Memory B cell (primary cell): ENCODE measurements at places on chromosomes 16 and 17.

GRCh38 chr17:2120586-2121335 lies 65.9 kb downstream of the HIC1 start:
- no peak overlapping the region for H3K27ac ChIP-seq
- DNase-seq, result no peak
- peaks cover 16% of the 10 kb centered on the region for H3K4me1 ChIP-seq
- no peak overlapping the region for H3K4me3 ChIP-seq
- H3K36me3 ChIP-seq, result peaks cover 11% of the 10 kb centered on the region
- no peaks in the 10 kb centered on the region for H3K27me3 ChIP-seq

- peak overlapping the region; percentile 98 for H3K4me3 ChIP-seq
- no peak for DNase-seq
- peaks cover 4% of the 10 kb centered on the region for H3K36me3 ChIP-seq
- H3K27ac ChIP-seq, result peak overlapping the region; percentile 91
These were observed 3.8 kb downstream of the RNF213 start for GRCh38 chr17:80264205-80265075.

DNA sequence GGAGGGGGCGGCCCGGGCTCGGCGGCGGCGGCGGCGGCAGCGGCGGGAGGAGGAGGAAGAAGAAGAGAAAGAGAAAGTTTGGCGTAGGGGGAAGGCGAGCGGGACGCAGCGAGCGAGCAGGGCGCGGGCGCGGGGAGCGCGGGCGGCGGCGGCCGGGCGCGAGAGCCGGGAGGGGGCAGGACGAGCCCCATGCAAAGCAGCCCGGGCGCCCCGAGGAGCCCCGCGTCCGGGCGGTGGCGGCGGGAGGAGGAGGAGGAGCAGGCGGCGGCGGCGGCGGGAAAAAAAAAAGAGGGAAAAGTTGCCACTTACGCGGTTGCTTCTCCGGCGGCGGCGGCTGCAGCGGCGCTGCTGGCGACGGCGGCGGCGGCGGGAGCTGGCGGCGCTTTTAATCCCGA lies 10.3 kb upstream of the ZFHX3 start:
- DNase-seq, result no peak
- no peak overlapping the region for H3K27ac ChIP-seq
- H3K36me3 ChIP-seq, result peaks cover 2% of the 10 kb centered on the region
- H3K27me3 ChIP-seq, result peaks cover 15% of the 10 kb centered on the region

DNA sequence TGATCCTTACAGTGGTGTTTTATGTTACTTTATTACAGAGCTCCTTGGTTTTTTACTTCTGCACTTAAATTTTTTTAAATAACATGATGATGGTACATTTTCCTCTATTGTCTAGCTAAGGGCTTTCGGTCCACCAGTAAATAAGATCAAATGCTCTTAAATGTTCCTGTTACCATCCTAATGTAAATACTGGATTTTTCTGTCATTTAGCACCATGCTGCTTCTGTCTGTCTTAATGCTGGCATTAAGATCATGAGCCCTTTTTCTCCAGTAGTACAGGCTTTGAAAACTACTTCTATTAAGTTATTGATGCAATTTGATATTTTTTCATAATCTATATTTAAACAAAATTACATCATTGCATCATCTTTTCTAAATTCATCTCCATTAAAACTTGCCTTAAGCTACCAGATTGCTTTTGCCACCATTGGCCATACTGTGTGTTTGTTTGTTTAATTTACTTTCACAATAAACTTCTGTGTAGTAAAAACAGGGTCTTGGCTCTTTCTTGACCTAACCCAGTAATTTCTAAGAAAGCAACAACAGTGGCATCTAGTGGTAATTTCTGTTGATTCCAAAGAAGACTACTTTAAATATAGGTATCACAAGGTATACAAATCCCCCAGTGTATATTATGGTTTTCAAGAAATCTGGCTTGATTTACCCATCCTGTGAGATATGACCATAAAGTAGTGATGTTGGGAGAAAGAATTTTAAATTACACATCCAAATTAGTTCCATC lies 9.0 kb upstream of the PHAF1 start:
- H3K36me3 ChIP-seq, result no peaks in the 10 kb centered on the region
- no peak for DNase-seq
- peaks cover 14% of the 10 kb centered on the region for H3K4me1 ChIP-seq

DNA sequence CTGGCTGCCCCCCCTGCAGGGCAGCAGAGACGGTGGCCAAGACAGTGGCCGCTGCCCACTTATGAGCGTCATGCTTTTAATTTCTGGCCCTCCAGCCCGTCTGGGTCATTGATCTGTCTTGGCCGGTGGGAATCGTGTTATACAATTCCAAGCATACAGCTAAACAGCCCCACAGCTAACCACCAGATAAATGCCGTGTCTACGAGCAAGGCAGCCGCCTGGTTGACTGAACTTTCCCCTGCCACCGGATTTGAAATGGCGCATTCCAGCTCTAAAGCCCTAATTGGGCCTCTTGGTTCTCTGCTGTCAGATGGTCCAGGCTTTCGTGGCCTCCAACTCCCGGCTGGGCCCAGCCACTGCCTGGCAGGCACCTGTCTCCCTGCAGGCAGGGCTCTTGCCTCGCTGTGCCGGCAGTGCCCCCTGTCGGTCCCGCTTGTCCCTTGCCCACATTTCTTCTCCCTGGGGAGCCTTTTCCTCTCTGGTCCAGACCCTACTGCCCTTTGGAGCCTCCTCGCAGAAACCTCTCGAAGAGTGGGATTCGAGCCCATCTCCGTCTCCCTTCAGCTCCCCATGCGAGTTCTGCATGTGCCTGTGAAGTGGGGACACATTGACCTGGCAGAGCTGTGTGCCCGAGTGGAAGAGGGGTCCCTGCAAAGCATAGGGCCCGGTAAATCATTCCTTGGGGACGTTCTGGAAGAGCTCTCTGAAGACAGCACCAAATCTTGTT lies 1.8 kb upstream of the RBFOX3 start:
- H3K36me3 ChIP-seq, result no peaks in the 10 kb centered on the region
- H3K27ac ChIP-seq, result no peak overlapping the region
- H3K27me3 ChIP-seq, result peaks cover 19% of the 10 kb centered on the region
- no peak for DNase-seq

GRCh38 chr16:3092501-3092941 lies 6.6 kb downstream of the ZSCAN10 start:
- no peaks in the 10 kb centered on the region for H3K36me3 ChIP-seq
- H3K4me1 ChIP-seq, result peaks cover 9% of the 10 kb centered on the region
- H3K27me3 ChIP-seq, result peaks cover 6% of the 10 kb centered on the region
- no peak overlapping the region for H3K4me3 ChIP-seq
- H3K27ac ChIP-seq, result no peak overlapping the region

DNA sequence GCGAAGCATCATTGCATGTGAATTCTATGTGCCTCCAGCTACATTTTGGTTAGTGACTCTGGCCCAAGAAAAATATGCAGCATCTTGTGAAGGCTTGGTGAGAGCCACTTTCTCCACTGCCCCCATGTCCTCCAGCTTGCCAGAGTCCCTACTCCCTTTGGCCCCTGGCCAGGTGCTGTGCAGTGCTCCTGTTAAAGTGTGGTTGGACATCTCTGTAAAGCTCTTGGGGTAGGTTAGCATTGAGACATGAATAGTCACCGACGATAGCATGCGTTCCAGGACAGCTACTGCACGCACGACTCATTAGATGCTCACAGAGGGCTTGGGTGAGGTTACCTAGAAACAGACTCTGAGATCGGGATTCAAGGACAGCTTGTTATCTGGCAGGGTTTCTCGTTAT lies 48.6 kb downstream of the FOXL1 start:
- no peak overlapping the region for H3K4me3 ChIP-seq
- H3K27me3 ChIP-seq, result peaks cover 16% of the 10 kb centered on the region
- no peaks in the 10 kb centered on the region for H3K4me1 ChIP-seq
- H3K36me3 ChIP-seq, result no peaks in the 10 kb centered on the region
- no peak overlapping the region for H3K27ac ChIP-seq

DNA sequence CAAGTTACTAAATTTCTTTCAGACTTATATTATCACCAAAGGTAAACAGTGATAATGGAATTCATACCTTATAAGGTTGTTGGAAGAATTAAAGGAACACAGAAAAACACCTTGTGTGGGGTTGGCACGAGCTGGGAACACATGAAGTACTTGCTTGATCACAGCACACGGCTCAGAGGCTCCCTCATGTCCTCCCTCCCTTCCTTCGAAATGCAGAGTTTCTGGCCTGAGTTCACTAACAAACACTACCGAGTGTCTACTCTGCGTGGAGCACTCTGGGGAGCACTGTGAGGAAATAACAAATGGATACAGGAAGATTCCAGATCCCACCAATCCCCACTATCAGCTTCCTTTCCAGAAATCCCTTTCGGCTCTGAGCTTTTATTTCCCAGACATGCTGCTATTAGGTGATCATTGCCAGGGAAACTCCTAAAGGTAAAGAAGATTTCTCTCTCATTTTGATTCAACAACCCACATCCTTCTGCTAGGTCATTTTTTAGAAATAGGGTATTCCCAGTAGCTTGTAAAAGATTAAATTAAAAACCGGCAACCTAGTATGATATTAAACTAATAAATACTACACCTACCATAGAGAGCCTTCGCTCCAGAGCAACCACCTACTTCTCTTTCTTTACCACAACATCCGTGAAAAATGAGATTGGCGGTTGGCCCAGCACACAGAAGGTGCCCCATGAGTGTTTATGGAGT lies 6.1 kb upstream of the HNF1B start:
- no peak overlapping the region for H3K27ac ChIP-seq
- peaks cover 14% of the 10 kb centered on the region for H3K27me3 ChIP-seq
- no peak for DNase-seq
- no peaks in the 10 kb centered on the region for H3K36me3 ChIP-seq

DNA sequence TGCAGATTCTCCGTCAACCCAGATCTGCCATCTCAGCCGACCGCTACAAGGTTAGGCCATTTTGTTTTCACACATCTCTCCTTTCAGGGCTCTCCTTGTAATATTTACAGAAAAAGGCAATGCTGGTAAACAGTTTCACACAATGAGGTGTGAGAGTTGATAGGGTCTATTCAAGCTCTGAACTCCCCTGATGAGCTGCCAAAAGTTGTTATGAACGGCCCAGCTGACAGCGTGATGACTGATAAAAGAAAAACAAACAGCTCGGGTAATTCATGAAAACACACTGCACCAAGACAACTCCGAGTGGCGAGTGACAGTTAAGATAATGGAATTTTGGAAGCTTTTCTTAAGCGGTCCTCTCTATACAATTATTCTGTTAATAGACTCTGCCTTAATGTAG lies 68.1 kb upstream of the IRX5 start:
- no peak overlapping the region for H3K27ac ChIP-seq
- H3K27me3 ChIP-seq, result no peaks in the 10 kb centered on the region

GRCh38 chr16:75263963-75264445 lies 12.6 kb upstream of the BCAR1 start:
- H3K27ac ChIP-seq, result no peak overlapping the region
- H3K36me3 ChIP-seq, result no peaks in the 10 kb centered on the region
- H3K4me3 ChIP-seq, result peak overlapping the region; percentile 66
- peaks cover 31% of the 10 kb centered on the region for H3K27me3 ChIP-seq
- H3K4me1 ChIP-seq, result peaks cover 4% of the 10 kb centered on the region
- no peak for DNase-seq

DNA sequence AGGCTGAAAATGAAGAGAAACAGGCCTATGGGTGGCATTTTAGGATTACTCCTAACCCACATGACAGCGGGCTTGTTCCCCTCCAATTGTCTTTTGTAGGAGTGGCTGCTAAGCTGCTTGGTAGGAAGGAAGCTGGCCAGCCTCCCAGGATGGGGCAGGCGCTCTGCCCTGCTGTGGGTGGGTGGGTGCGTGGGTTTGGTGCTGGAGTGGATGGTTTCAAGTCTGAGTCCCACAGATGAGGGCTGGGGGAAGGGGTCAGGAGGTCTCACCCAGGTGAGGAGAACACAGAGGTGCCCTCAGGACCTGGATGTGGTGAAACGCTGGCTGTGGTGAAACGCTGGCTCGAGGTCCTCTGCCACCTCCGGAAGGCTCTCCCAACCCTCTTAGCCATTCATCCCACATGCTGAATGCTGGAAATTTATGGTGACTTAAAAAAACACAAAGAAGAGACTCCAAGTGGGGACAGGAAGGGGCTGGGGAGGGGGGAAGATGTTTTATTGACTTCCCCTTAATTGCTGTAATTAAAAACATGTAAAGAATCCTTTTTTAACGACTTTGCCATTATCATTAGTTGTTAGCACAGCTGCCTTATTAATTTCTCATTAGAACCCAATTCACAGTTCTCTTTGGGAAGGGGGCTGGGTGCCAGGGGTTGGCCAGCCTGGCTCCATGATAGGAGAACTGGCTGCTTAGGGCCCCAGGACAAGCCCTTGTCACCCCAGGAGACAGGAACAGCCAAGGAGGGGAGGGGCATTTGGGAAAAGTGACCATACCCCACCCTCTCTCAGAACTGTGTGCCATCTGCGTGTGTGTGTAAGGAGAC lies 153.5 kb upstream of the CDC42EP4 start:
- H3K4me1 ChIP-seq, result peaks cover 3% of the 10 kb centered on the region
- no peak overlapping the region for H3K27ac ChIP-seq
- H3K4me3 ChIP-seq, result no peak overlapping the region
- DNase-seq, result no peak
- peaks cover 13% of the 10 kb centered on the region for H3K36me3 ChIP-seq

GRCh38 chr16:70590722-70591415 lies 55.5 kb upstream of the IL34 start:
- no peaks in the 10 kb centered on the region for H3K36me3 ChIP-seq
- peaks cover 5% of the 10 kb centered on the region for H3K27me3 ChIP-seq
- no peak for DNase-seq
- no peak overlapping the region for H3K4me3 ChIP-seq
- no peaks in the 10 kb centered on the region for H3K4me1 ChIP-seq

- no peak for DNase-seq
- H3K27ac ChIP-seq, result no peak overlapping the region
- peaks cover 29% of the 10 kb centered on the region for H3K36me3 ChIP-seq
- no peak overlapping the region for H3K4me3 ChIP-seq
These were observed 16.2 kb downstream of the PITPNA start for GRCh38 chr17:1546292-1546922.

DNA sequence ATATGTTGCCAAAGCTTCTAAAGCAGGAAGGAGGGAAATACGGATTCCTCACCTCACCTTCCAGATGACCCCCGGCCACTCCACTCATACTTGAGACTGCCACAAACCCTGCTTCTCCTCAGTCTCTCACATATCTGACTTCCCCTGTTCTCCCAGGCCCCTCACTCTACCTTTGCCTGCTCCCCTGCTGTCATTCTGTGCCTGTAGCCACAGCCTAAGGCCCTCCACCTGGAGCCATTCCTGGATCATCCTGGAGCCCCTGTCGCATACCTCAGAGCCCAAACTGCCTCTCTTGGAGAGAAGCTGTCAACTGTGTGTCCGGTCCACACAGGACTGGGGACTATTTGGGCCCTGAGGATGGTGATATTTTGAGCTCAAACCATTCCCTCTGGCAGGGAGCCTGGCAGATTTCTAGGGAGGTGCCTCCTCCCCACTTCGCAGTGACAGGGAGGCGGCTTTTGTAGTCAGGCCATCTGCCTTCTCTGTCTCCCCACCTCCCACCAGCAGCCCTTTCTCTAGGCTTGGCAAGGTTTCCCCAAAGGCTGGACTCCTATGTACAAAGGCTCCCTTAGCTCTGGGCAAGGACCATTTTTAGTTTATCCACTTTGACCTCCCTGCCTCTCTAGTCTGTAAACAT lies 2.3 kb upstream of the MED24 start:
- peaks cover 5% of the 10 kb centered on the region for H3K4me1 ChIP-seq
- DNase-seq, result no peak
- no peak overlapping the region for H3K4me3 ChIP-seq
- H3K27ac ChIP-seq, result no peak overlapping the region

GRCh38 chr17:8420041-8420934 lies 15.4 kb upstream of the NDEL1 start:
- H3K27me3 ChIP-seq, result peaks cover 33% of the 10 kb centered on the region
- no peak overlapping the region for H3K27ac ChIP-seq
- H3K36me3 ChIP-seq, result peaks cover 2% of the 10 kb centered on the region
- no peak for DNase-seq

GRCh38 chr16:22929461-22929860 lies 115.5 kb downstream of the HS3ST2 start:
- H3K36me3 ChIP-seq, result no peaks in the 10 kb centered on the region
- no peak overlapping the region for H3K4me3 ChIP-seq
- DNase-seq, result no peak
- peaks cover 15% of the 10 kb centered on the region for H3K4me1 ChIP-seq
